ENCODE measurements at places on chromosomes 11 and 22. TPM values are rescaled to one million over a fixed set of nuclear protein-coding genes. Genes with fewer than 3 reads are reported as not detected.
A peak's percentile ranks its signal among the peaks of the same experiment; 100 is the strongest.

DNA sequence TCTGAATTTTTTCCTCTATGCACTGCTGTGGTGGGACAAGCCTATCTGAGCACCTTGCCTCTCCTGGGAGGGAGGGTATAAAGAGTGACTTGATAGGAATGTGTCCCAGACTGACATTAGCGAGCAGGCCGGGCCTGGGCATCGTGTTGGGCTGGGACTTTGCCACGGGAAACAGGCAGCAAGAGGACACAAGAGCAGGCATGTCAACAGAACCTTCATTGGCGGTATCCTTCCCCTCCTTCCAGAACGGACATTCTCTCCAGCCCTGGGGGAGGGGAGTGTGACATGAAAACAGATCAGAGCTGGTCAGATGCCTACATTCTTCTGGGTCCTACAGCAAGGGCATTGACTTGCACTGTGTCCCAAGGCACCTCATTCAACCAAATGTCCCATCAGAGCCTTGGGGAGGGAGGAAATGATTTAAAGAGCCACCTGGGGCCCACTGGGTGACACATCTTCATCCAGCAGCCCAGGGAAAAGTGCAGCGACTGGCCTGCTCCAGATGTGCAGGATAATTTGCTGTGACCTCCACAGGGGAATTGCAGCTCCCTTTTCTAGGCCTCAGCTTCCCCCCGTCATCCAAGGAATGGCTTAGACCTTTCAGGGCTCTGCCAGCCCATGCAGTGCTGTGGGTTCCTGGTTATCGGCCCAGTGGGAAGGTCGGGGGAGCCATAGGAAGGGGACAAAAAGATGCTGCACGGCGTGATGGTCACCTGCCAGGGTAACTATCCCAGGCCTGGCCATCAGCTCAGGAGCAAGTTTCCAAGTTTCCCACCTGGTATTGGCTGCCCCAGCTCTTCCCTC, 21.8 kb upstream of the UVRAG start:
- no peaks in the 10 kb centered on the region for H3K4me1 ChIP-seq
- DNase-seq = no peak
- no peaks in the 10 kb centered on the region for H3K27me3 ChIP-seq
- H3K4me3 ChIP-seq = no peak overlapping the region
- no peaks in the 10 kb centered on the region for H3K36me3 ChIP-seq
- no peak overlapping the region for H3K27ac ChIP-seq

Gene CBL
- total RNA-seq = 14.2 TPM

DNA sequence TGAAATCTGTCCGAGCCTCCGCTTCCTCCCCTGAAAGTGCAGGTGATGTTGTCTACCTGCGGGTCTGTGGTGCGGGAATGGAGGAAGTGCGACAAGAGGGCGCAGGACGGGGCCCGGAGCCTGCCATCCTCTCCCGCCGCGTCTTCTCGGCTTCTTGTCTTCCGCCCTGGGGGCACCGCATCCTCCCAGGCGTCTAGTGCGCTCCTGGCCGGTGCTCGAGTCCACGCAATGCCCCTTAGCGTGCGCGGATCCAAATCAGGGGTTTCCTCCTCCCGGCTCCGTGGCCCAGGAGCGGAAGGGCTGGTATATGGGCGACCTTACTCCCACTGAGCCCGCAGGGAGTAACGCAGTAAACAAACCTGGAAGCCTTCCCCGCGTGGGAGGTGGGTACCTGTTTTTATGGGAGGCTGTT, 405 bp downstream of the SFI1 start:
- H3K4me3 ChIP-seq = peak overlapping the region; percentile 72
- peaks cover 25% of the 10 kb centered on the region for H3K4me1 ChIP-seq
- H3K27me3 ChIP-seq = no peaks in the 10 kb centered on the region
- no peaks in the 10 kb centered on the region for H3K36me3 ChIP-seq
- no peak for DNase-seq
- H3K27ac ChIP-seq = peak overlapping the region; percentile 78

GRCh38 chr11:102367364-102367763, 20.4 kb downstream of the BIRC2 start:
- peaks cover 8% of the 10 kb centered on the region for H3K36me3 ChIP-seq
- no peak for DNase-seq
- H3K4me1 ChIP-seq = peaks cover 24% of the 10 kb centered on the region
- H3K27ac ChIP-seq = peak overlapping the region; percentile 15
- H3K27me3 ChIP-seq = no peaks in the 10 kb centered on the region

Gene OR4C16
- not detected for total RNA-seq

GRCh38 chr22:47357086-47357485, 594.6 kb downstream of the TBC1D22A start:
- no peaks in the 10 kb centered on the region for H3K4me1 ChIP-seq
- no peaks in the 10 kb centered on the region for H3K27me3 ChIP-seq
- H3K4me3 ChIP-seq = no peak overlapping the region
- no peak for DNase-seq

Gene KCNJ5
- 0.42 TPM for total RNA-seq

DNA sequence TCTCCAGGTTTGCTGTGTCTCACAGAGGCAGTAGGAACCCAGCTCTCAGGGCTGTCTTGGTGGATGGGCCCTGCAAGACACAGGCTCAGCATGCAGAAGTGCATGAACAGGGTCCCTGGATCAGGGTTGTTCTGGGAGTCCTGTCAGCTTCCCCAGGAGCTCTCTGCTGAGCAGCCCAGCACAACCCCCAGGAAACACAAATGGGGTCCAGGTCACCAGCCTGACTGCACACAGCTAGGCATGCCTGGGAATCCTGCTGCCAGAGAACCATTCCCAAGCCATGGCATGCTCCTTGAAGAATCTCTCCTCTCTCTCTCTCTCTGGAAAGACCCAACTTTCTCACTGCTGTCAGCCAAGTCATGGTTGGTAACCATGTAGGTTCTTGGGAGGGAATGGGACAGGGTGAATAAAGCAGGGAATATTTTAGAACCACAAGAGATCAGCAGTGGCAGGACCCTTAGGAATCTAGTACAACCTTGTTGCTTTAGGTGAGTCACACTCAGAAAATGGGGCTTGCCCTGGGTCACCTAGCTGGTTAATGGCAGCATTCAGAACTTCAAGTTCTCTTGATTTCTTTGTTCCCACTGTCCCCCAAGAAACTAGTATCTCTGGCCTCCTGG, 21.4 kb downstream of the TUB start:
- H3K4me3 ChIP-seq = no peak overlapping the region
- no peaks in the 10 kb centered on the region for H3K4me1 ChIP-seq
- peaks cover 90% of the 10 kb centered on the region for H3K36me3 ChIP-seq
- peak; percentile 1 for DNase-seq

- H3K4me1 ChIP-seq = no peaks in the 10 kb centered on the region
- H3K27ac ChIP-seq = no peak overlapping the region
- peaks cover 62% of the 10 kb centered on the region for H3K36me3 ChIP-seq
- H3K4me3 ChIP-seq = no peak overlapping the region
- no peak for DNase-seq
Observed at GRCh38 chr22:37942133-37942532, 11.3 kb downstream of the C22orf23 start.

DNA sequence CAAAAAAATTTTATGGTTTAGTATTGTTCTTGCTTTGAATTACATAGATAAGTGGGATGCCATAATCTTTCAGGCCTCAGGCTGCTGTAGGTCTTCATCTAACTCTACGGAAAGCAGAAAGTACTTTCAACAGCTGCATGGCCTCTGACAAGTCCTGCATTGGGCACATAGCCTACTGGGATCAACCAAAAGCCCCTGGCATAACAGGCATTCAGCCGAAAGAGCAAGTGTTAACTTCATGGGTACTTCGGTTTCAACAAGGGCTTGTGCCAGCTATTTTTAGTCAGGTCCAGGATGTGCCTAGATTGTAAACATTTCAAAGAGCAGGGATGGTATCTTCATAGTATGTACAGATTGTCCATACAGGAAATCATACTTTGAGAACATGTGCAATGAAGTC, 3.1 kb downstream of the SLN start:
- no peak overlapping the region for H3K4me3 ChIP-seq
- peaks cover 4% of the 10 kb centered on the region for H3K27me3 ChIP-seq
- no peak for DNase-seq

DNA sequence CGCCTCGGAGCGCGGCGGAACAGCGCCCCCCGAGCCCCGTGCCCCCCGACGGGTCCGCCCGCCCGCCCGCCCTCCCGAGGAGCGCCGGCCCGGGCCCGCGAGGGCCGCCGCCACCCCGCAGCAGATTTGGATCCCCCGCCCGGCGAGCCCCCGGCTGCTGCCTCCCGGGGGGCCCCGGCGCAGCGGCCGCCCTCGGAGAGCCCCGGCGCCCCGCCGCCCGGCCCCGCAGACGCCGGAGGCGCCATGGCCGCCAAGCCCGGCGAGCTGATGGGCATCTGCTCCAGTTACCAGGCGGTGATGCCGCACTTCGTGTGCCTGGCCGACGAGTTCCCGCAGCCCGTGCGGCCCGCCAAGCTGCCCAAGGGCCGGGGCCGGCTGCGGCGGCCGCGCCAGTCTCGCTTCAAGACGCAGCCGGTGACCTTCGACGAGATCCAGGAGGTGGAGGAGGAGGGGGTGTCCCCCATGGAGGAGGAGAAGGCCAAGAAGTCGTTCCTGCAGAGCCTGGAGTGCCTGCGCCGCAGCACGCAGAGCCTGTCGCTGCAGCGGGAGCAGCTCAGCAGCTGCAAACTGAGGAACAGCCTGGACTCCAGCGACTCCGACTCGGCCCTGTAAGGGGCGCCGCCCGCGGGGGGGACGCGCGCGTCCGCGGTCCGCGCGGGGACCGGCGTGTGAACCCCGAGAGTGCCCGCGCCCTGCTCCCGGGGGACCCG, 380 bp downstream of the C11orf96 start:
- H3K27me3 ChIP-seq = peaks cover 12% of the 10 kb centered on the region
- H3K27ac ChIP-seq = peak overlapping the region; percentile 47
- H3K36me3 ChIP-seq = no peaks in the 10 kb centered on the region
- DNase-seq = no peak
- H3K4me1 ChIP-seq = peaks cover 10% of the 10 kb centered on the region

GRCh38 chr11:94218372-94218771, 86.0 kb upstream of the IZUMO1R start:
- DNase-seq = no peak
- no peaks in the 10 kb centered on the region for H3K36me3 ChIP-seq
- H3K4me3 ChIP-seq = no peak overlapping the region
- no peaks in the 10 kb centered on the region for H3K4me1 ChIP-seq

DNA sequence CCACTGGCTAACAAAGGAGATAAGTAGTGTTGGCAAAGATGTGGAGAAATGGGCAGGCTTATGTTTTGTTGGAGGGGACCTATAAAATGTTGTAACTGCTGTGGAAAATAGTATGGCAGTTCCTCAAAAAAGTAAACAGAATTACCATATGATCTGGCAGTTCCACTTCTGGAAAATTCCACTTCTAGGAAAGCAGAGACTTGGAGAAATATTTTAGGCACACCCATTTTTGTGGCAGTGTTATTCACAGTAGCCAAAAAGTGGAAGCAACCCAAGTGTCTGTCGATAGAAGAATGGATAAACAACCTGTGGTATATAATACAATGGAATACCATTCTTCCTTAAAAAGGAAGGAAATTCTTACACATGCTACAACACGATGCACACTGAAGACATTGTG, 57.0 kb upstream of the ADORA2A start:
- peaks cover 19% of the 10 kb centered on the region for H3K4me1 ChIP-seq
- H3K36me3 ChIP-seq = peaks cover 80% of the 10 kb centered on the region
- DNase-seq = no peak
- no peak overlapping the region for H3K27ac ChIP-seq
- no peaks in the 10 kb centered on the region for H3K27me3 ChIP-seq
- no peak overlapping the region for H3K4me3 ChIP-seq

Gene APOL4
- 1.2 TPM for total RNA-seq

Gene RAB38
- 5.1 TPM for total RNA-seq

- H3K4me3 ChIP-seq = no peak overlapping the region
- H3K27ac ChIP-seq = peak overlapping the region; percentile 88
- no peak for DNase-seq
- H3K4me1 ChIP-seq = peaks cover 48% of the 10 kb centered on the region
- H3K36me3 ChIP-seq = no peaks in the 10 kb centered on the region
- no peaks in the 10 kb centered on the region for H3K27me3 ChIP-seq
Observed at GRCh38 chr22:46578824-46579561, 41.2 kb upstream of the GRAMD4 start.

Gene OR8G5
- not detected for total RNA-seq

Gene PTPRCAP
- 6.9 TPM for total RNA-seq

Gene NRIP3
- total RNA-seq = not detected

Gene HORMAD2
- not detected for total RNA-seq

DNA sequence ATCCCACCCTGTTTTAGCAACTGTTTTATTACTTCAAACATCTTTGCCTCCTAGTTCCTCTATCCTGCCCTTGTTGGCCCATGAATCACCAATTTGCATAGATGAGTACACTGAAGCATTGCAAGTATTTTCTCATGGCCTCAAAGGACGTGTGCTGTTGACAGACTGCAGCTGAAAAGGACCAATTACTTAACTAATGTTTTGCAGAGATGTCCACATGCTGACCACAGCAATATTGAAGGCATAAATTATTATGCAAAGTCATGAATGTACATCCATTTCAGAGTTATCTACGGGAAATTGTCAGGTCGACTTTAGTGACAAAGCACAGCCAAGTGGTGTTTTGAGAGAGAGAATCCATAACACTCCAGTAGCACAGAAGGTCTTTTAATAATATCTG, 64.8 kb downstream of the CADM1 start:
- no peak for DNase-seq
- no peak overlapping the region for H3K4me3 ChIP-seq
- peaks cover 6% of the 10 kb centered on the region for H3K4me1 ChIP-seq
- H3K27me3 ChIP-seq = no peaks in the 10 kb centered on the region

Gene IFITM10
- total RNA-seq = 19.8 TPM

Gene TENM4
- 18.6 TPM for total RNA-seq

DNA sequence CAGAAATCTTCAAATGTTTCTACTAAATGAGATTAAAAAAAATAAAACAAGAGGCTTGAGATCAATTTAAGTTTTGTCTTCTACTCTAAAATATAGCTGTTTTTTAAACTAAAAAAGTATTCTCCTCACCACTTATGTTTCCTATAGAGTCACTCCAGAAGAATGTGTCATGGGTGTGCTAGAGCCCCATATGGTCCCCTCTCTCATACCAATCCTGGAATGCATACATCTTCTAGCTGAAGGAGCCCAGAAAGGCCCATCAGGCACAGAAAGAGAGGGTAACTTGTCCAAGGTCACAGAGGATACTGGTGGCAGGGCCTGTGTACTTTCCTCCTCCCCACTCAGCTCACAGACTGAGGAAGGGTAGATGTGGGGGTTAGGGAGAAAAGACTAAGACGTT, 34.4 kb downstream of the RELT start:
- peaks cover 41% of the 10 kb centered on the region for H3K4me1 ChIP-seq
- no peak overlapping the region for H3K4me3 ChIP-seq
- no peak overlapping the region for H3K27ac ChIP-seq

Gene NEFH
- total RNA-seq = not detected

DNA sequence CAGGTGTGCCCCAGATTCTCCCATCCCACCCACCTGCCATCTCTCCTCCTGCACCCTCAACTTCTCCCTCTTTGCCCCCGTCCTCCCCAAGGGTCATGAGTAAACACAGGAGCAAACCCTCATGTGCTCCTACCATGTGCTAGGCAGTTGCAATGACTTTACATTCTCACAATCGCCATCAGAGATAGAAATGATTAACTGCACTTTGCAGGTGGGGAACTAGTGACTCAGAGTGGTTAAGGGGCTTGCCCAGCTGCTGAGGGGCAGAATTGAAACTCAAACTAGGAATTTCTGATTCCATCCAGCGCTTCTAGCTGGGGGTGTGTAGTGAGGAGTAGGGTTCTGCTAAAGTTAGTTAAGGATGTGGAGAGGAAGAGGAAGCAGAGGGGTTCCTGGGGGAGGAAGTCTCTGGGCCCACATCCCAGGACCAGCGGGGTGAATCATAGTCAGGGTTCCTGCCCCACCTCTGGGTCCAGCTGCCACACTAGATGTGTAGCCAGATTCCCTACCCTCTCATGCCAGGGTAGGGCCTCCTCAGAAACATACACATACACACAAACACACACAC, 16.0 kb upstream of the PRG2 start:
- no peaks in the 10 kb centered on the region for H3K27me3 ChIP-seq
- H3K36me3 ChIP-seq = peaks cover 69% of the 10 kb centered on the region
- H3K27ac ChIP-seq = peak overlapping the region; percentile 50
- DNase-seq = peak; percentile 13

- no peak overlapping the region for H3K4me3 ChIP-seq
- H3K4me1 ChIP-seq = no peaks in the 10 kb centered on the region
- no peaks in the 10 kb centered on the region for H3K36me3 ChIP-seq
Observed at GRCh38 chr11:19232910-19233503, 7.7 kb downstream of the E2F8 start.
